ENCODE measurements at places on chromosomes 5 and 9. TPM values are rescaled to one million over a fixed set of nuclear protein-coding genes. Genes with fewer than 3 reads are reported as not detected.

Gene DOCK2
- total RNA-seq = 11.5 TPM

Gene TMEFF1
- total RNA-seq = 3.0 TPM

Gene HMMR
- total RNA-seq = 17.7 TPM

Gene CCNI2
- not detected for total RNA-seq

Gene ITK
- total RNA-seq = 4.4 TPM

Gene POLR3G
- total RNA-seq = 1.5 TPM

Gene ICE1
- total RNA-seq = 47.5 TPM

Gene FRMD3
- 33.2 TPM for total RNA-seq

Gene LCN9
- not detected for total RNA-seq

Gene SLC23A1
- not detected for total RNA-seq

Gene SPINK13
- total RNA-seq = not detected

Gene EDIL3
- total RNA-seq = 11.3 TPM

All from tongue (tissue), 3 donors.